Sigmoid colon (tissue), 7 donors: ENCODE measurements at places on chromosomes 2 and 18. TPM values are rescaled to one million over a fixed set of nuclear protein-coding genes. Genes with fewer than 3 reads are reported as not detected.

DNA sequence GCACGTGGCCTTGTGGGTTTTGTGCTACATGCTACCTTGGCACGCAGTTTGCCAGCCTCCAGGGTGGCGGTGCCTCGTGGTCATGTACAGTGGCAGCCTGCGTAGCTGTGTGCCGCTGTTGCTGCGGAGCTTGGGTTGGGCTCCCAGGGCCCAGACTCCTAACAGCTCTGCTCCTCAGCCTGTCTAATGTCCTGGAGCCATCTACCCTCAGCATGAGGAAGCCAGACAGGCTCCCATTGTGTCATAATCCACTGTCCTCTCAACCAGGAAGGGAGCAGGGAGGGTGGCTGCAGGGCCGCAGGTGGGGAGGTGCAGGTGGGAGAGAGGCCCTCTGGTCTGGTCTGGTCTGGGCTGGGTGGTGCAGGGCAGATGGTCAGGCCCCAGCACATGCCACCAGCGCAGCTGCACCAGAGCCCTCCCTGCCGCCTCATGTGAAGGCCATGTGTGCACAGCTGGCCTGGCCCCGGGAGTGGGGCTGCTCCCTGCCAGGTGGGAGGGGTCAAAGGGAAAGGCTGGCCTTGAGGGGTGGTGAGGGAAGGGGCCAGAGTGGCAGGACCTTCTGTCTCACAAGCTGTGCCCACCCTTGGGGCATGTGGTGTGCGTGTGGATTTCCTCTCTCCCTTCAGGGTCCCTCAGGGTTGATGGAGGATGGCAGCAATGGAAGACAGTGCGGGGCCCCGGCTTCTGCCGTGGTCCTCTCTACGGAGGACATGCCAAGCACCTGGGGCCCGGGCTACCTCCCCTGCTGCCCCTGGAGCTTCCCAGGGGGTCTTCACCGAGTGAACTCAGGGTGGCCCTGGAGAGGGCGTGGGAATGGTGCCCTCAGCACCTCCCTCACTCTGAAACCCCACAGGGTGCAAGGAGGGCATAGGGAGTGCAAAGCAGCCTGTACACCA, 4.8 kb downstream of the ATOH8 start:
- no peak for DNase-seq

DNA sequence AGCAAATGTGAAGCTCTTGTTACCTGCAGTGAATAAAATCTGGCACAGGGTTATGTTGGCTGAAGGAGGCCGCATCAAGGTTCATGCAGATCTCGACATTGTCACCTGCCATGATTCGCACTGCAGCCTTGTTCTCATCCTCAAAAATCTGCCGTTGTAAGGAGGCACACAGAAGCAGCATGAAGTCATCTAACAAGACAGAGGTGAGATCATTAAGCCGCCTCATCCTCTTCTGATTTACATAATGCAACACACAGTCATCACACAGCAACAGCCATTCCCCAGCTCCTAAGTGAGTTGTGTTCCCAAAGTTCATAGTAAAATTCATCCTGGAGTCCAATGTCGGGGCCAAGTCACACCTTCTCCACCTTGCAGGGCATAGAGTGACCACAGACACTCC, 232.1 kb downstream of the NAPG start:
- no peak for DNase-seq

- no peak for DNase-seq
These were observed 356.6 kb upstream of the CELF4 start for GRCh38 chr18:37922162-37922561.

Gene KCNG3
- total RNA-seq, result 0.55 TPM

Gene ITGB6
- not detected for total RNA-seq

Gene GNAL
- 24.1 TPM for total RNA-seq
